Immature natural killer cell (primary cell): ENCODE measurements at places on chromosomes 11 and 22.

DNA sequence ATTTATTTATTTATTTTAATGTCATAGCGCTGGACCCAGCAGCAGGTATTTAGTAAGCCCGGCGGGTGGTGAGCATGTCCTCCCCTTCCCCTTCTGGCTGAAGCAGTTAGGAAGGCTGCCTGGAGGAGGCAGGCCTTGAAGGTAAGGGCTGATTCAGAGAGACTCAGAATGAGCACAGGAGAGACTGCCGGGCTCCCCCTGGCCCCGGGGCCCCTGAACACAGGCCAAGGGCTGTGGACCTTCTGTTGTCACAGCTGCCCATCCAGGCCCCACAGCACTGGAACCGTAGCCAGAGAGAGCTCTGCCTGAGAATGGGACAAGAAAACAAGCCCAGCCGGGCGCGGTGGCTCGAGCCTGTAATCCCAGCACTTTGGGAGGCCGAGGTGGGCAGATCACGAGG lies 52.8 kb downstream of the KCNJ4 start:
- DNase-seq: no peak

- DNase-seq: no peak
These were observed 845 bp downstream of the RBM7 start for GRCh38 chr11:114401311-114401710.

GRCh38 chr11:1389932-1390568 lies at the start of gene BRSK2:
Gene BRSK2 (plus strand): TSS chr11:1389934. CDS start chr11:1390285, 351 bp downstream.
- DNase-seq: no peak

GRCh38 chr11:61294717-61295595 lies at the start of gene VWCE:
Gene VWCE (minus strand): TSS chr11:61295316. CDS start chr11:61295037, 279 bp downstream.
- DNase-seq: peak; percentile 46

DNA sequence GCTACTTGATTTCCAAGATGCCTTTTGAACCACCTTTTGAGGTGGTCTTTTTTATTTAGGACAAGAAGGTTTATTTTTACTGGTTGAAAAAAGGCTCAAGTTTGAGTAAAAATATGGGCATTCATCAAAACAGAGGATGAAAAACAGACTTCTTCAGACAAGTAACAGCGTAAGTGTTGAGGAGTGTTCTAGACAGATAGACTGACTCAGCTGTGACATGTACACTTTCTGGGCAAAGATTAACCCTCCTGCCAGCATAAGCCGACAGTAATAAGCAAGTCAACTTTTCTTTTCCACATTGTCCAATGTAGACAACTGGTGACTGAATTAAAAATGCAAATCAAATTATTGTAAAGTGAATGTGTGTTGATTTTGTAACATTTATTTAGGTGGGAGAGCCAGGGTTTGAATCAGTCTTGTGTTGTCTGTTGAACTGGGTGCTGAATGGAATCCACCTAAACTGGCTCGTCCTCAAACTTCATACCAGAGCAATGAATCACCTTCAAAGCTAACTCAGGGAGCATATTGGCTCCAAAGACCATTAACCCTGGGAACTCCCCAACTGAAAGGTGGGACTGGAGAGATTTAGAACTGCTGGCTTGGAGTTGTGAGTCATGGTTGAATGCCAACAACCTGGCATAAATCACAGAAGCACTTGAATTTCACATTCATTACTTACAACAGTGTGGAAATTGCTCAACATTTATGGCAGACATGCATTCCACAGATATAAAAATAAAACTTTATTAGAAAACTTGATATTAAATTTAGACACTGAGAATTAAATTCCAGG lies 377.0 kb downstream of the ETS1 start:
- no peak for DNase-seq

- peak; percentile 22 for DNase-seq
These were observed 3.8 kb downstream of the DCPS start for GRCh38 chr11:126307706-126308105.

- no peak for DNase-seq
These were observed 47.3 kb upstream of the CCDC34 start for GRCh38 chr11:27410272-27410671.

DNA sequence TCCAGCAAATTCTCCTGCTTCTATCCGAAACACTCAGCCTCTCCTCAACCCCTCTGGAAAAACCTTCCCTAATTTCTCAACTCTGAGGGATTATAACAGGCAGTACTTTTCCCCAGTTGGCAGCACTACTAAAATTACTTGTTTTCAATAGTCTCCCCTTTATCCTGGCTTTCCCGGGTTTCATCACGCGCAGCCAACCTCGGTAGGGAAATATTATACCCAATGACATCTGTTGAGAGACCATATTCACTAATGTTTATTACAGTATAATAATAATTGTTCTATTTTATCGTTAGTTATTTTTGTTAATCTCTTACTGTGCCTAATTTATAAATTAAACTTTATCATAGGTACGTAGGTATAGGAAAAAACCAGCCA lies 330 bp upstream of the POLD3 start:
- no peak for DNase-seq

DNA sequence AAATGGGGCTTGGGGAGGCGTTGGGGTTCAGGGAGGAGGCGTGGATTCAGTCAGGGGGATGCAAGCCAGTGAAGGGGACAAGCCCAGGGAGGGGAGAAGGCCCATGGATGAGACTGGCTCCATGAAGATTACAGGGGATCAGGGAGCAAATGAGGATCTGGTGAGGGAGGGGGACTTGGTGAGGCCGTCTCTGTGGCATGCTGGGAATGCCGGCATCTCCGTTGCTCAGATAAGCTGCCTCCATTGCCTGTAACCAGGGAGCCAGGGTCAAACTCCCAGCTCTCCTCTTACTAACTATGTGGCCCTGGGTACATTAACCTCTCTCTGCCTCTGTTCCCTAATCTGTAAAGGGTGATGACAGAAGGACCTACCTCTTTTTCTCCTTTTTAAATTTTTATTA lies 38.7 kb downstream of the TPBGL start:
- DNase-seq: no peak

GRCh38 chr11:67486481-67487195 lies 3.8 kb downstream of the AIP start:
- DNase-seq: peak; percentile 27

DNA sequence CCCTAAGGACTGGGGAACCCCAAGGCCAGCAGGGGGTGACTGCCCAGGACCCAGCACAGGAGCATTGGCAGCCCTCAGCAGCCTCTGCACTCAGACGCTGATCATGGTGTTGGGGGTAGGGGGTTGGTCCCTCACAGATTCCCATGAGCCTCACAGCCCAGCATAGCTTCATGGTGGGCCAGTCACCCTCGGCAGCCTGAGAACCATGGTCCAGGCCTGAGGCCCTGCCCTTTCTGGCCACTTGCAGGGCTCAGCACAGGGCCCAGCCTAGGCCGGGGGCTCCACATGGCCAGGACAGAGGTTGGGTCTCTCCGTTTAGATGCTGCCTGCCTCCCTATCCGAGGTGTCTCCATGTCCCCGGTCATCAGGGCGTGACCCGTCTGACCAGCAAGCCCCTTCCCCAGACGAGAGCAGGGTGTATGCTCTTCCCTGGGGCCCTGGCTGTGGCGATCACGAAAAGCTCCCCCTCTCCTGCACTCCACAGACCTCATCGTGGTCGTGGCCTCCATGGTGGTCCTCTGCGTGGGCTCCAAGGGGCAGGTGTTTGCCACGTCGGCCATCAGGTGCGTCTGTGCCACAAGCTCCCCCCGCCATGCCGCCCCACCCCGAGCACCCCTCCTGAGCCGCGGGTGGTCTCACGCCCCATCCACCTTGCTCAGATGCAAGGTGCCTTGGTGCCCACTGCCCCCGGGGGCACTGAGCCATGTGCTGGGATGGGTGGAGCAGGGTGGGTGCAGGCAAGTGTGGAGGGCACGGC lies 126.2 kb downstream of the KCNQ1 start:
- DNase-seq: no peak

- peak; percentile 99 for DNase-seq
These were observed at the start of gene RPS19BP1 for GRCh38 chr22:39532215-39533073. Gene RPS19BP1 (minus strand): TSS chr22:39532748. CDS start chr22:39532738, 10 bp downstream.

DNA sequence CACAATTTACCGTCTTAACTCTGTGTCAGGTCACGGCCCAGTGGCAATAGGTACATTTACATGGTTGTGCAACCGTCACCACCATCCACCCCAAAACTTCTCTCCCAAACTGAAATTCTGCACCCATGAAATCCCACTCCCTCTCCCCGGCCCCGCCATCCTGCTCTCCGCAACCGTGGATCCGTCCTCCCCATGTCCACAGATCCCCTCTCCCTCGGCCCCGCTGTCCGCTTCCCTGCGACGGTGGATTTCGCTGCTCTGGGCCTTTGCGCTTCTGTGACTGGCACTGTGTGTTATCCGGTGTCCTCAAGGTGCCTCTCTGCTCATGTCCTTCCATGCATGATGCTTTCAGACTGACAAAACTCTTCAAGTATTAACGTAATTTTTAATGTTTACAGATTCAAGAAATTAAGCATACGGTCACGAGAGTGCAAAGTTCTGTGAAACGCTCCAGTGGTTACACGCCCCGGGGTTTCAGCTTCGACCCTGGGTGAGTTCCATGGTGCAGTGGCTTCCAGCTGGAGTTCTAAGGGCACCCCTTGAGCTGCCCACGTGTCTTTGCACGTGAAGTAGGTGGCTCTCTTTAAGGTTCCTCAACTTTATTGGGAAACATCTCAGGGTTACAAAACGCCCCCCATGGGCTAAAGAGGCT lies 76.4 kb downstream of the KCNQ1 start:
- no peak for DNase-seq

- DNase-seq: no peak
These were observed 67.6 kb upstream of the BID start for GRCh38 chr22:17841836-17842235.

- peak; percentile 67 for DNase-seq
These were observed 16.0 kb downstream of the ZNRF3 start for GRCh38 chr22:28899199-28899853.

DNA sequence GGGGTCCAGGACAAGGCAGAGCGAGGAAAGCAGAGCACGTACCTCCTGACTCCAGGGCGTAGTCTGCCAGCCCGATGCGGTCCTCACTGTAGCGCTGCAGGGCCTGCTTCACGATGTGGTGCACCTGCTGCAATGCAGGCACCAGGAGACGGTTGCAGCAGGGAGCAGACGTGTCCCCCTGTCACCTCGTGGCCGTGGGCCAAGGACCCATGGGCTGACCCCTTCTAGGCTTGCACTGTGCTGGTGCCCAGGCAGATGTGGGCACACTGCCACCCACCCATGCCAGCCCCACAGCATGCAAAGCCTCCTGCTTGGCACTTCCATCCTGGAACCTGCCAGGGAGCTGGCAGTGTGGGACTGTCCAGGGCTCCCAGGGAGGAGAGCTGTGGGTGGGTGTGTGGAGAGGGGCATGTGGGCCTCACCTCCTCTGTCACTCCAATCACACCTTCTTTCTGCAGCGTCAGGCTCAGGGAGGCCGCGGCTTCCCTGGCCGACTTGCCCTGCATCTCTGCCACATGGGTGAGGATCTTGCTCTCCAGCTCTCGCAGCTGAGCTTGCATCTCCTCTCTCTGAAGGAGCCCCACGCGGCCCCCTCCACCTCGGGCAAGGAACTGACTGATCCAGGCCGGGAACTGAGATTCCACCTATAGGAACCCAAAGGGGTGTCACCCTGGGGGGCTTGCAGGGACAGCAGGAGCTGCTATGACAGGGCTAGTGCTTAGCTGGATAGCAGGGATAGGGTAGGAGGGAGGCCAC lies 16.3 kb downstream of the SUN2 start:
- no peak for DNase-seq

- no peak for DNase-seq
These were observed 64.6 kb upstream of the SESN3 start for GRCh38 chr11:95295382-95296149.

- DNase-seq: no peak
These were observed 4.1 kb downstream of the ZNF214 start for GRCh38 chr11:7016011-7016410.

- no peak for DNase-seq
These were observed 20.2 kb upstream of the PRDM10 start for GRCh38 chr11:130022799-130023198.

DNA sequence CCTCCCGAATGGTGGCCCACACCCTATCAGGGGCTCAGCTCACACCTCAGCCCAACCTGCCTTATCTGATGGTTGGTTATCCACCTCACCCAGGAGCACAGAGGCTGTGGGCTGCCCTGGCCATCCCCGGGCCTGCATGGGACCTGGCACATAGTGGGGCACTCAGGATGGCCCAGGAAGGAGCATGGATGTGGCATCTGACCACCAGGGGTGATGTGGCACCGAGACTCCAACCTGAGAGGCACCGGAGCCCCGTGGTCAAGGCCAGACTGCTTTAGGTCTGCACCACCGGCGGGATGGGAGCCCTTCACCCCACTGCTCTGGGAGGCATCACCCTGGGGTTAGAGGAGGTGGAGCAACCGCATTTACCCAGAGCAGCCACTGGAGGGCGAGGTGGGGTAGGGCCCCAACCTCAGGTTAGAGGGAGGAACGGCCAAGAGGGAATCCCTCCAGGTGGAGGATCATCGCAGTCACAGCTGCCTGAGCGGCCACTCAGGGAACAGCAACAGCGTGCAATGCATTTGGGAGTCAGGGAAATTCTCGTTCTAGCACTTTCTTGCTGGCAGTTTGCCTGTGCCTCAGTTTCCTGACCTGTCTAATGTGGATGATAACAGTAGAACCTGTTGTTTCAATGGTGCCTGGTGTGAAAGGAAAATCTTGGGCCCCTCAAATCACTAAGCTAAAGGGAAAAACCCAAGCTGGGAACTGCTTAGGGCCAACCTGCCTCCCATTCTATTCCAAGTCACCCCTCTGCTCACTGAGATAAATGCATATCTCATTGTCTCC lies 52.9 kb upstream of the CARS1 start:
- DNase-seq: peak; percentile 62

GRCh38 chr11:57641011-57641807 lies 8.5 kb downstream of the YPEL4 start:
- no peak for DNase-seq

- no peak for DNase-seq
These were observed 651 bp upstream of the C11orf42 start for GRCh38 chr11:6204706-6205105.

DNA sequence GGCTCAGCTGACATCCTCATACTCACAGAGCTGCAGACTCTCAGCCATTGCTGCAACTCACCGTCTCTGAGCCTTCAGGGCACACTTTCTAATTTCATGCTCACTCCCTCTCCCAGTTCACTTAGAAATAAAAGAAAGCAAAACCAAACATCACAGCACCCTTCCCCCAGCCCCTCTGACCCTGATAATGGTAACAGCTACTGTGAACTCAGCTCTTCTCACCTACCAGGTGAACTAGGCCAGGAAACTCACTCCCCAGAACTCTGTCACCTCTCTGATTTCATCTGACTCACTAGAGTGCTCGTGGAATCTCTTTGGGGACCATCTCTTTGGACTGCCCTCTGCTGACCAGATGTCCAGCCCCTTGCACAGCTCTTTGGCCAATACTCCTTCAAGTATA lies 14.5 kb upstream of the PARVA start:
- no peak for DNase-seq
